T-helper 17 cell (primary cell): ENCODE measurements at places on chromosomes 13 and 19. TPM values are rescaled to one million over a fixed set of nuclear protein-coding genes. Genes with fewer than 3 reads are reported as not detected.

- no peak for DNase-seq
Measured at GRCh38 chr19:28196961-28197360, 1016.0 kb downstream of the UQCRFS1 start.

DNA sequence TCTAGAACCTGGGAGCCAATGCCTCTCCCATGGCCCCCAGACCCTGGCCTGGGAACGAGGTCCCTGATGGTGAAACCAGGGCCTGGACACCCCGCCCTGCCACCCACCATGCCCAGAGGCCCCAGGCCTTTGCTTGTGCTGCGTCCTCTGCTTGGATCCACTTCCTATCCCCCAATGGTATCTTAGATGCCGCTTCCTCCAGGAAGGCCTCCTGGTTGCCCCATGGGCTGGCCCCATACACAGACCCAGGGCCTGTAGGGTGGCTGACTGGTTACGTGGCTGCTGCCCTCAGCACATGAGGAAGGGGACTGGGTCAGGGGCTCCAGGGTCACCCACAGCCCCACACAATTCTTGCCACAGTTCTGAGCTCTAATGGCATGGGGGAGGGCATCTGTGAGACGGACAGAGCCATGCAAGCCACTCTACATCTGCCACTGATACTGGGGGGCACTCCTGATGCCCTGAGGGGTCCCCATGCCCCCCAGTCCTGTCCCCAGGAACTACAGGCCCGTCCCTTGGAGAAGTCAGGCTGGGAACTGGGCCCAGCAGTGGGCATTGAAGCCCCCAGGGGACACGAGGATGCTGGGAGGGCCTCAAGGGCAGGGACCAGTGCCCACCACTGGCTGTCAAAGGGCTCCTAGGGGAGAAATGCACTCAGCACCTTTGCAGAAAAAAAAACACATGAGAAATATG is 5.0 kb downstream of the RPL36 start:
- DNase-seq = no peak

ZNF507 gene
- total RNA-seq = 36.1 TPM

- no peak for DNase-seq
Measured at GRCh38 chr19:55695511-55696290, 20.7 kb downstream of the EPN1 start.

DNA sequence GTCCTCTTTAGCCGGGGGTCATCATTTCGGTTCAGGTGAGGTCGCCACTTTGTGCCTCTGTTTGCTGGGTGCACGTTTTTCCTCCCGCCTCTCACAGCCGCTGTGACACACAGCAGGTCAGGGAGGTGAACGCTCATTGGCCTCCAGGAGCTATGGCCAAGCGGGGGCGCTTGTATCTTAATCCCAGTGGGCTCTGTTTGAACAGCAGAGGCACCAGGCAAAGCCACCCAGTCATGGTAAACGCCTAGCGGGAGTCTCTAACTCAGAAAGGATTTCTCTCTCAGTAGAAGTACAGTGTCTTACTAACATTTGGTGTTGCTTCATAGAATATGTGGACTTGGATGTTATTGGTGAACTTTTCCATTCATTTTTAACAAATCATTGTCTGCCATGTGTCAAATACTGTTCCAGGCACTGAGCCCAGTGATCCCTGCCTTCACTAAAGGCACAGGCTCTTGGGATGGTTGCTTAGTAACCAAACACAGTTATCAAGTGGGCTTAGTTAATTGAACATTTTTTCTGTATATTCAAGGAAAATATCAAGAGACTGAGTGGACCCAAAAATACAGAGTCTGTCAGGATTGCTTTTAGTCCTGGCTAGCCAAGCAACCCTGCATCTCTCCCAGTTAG is 186.7 kb downstream of the STK24 start:
- DNase-seq = no peak

ATP4A gene
- total RNA-seq = not detected
